ENCODE measurements at places on chromosomes 16 and 17.
A peak's percentile ranks its signal among the peaks of the same experiment; 100 is the strongest.

GRCh38 chr17:80260069-80260535, 550 bp upstream of the RNF213 start:
- no peak for DNase-seq

- DNase-seq, result no peak
Observed at GRCh38 chr17:52938623-52939230, 780.2 kb upstream of the CA10 start.

DNA sequence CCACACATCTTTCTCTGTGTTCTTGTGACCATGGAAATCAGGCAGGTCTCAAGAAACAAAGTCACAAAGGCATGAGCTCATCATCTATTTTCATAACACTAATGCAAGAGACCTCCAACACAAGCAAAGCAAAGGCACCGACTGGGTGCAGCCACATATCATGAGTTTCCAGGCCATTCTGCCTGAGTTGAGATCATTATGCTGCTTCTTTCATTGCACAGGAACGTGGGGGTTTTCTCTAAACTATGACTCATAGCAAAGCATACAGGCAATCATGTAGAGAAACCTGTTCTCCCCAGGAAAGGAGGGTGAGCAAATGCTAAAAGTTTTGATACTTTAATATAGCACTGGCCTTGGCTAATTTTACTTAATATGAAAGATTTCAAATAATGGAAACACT, 60.7 kb downstream of the GRIN2A start:
- DNase-seq, result peak; percentile 55

GRCh38 chr16:52817696-52818095, 235.0 kb downstream of the CHD9NB start:
- DNase-seq, result no peak

DNA sequence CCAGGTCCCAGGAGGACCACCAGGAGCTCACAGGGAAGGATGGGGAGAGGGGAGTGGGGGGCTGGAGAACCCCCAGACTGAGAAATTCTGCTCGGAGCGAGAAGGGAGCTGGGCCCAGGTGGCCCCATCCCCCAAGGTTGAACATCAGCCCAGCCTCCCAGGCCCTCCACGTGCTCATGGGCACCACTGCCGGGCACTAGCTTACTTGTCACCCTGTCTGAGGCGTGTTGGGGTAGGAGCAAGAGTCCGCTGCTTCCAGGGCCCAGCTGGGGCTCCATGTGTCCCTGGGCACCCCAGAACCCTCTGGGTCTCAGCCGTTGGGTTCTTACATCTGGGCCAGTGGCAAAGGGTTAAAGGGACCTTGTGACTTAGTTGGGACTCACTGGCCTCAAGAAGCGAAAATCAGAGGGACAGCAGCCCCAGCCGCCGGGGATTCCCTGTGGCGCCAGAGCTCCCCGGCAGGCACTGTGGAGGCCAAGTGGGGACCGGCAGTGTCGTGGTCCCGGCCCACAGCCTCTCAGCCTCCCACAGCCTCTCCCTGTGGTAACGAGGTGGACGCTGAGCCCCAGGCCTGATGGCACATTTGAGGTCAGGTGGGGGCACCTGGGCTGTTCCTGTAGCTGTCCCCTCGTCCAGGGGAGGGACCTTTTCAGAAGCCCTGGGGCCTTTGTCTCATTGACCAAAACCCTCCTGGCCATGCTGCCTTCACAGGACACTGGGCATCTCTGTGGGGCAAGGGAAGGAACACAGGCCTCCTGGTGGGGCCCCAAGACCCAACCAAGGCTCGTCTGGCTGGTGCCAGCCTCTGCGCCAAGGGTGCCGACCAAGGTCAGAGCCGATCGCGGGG, 33.7 kb upstream of the CDH15 start:
- DNase-seq, result no peak
